ENCODE measurements at places on chromosomes 6 and 20. TPM values are rescaled to one million over a fixed set of nuclear protein-coding genes. Genes with fewer than 3 reads are reported as not detected.

The IL17A gene
- not detected for total RNA-seq

The PRND gene
- total RNA-seq: not detected

GRCh38 chr20:11808841-11809240, 108.9 kb upstream of the BTBD3 start:
- DNase-seq: no peak

The DNMT3B gene
- total RNA-seq: 2.9 TPM

- no peak for DNase-seq
These were observed 620.5 kb downstream of the DOK5 start for GRCh38 chr20:55095745-55096400.

The REM1 gene
- total RNA-seq: not detected

The CCHCR1 gene
- total RNA-seq: 16.7 TPM

- peak; percentile 53 for DNase-seq
These were observed 5.2 kb downstream of the DLGAP4 start for GRCh38 chr20:36311141-36311853.

GRCh38 chr6:15442467-15442866, 196.6 kb downstream of the JARID2 start:
- no peak for DNase-seq

- peak; percentile 85 for DNase-seq
These were observed 9.7 kb downstream of the TRMT11 start for GRCh38 chr6:125995972-125996580.

DNA sequence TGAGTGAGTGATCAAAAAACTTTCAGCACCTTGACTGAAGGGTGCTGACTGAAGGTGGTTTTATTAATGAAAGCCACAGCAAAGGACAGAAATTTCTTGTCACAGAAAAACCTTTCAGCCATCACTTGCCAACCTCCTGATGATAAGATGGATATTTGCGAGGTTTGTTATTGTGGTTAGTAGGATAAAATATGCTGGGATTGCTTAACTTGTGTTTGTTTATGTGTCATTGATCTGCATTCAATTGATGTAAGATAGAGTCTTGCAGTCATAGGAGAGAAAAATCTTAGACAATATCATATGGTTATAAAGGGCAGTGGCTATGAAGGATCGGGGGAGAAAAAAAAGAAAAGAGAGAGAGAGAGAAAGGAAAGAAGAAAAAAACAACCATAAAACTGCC, 1.2 kb downstream of the TSBP1 start:
- no peak for DNase-seq

- no peak for DNase-seq
These were observed 80.4 kb upstream of the MANEA start for GRCh38 chr6:95496769-95497426.

GRCh38 chr20:49669601-49670189, 44.0 kb downstream of the B4GALT5 start:
- DNase-seq: no peak

The PTCRA gene
- not detected for total RNA-seq

DNA sequence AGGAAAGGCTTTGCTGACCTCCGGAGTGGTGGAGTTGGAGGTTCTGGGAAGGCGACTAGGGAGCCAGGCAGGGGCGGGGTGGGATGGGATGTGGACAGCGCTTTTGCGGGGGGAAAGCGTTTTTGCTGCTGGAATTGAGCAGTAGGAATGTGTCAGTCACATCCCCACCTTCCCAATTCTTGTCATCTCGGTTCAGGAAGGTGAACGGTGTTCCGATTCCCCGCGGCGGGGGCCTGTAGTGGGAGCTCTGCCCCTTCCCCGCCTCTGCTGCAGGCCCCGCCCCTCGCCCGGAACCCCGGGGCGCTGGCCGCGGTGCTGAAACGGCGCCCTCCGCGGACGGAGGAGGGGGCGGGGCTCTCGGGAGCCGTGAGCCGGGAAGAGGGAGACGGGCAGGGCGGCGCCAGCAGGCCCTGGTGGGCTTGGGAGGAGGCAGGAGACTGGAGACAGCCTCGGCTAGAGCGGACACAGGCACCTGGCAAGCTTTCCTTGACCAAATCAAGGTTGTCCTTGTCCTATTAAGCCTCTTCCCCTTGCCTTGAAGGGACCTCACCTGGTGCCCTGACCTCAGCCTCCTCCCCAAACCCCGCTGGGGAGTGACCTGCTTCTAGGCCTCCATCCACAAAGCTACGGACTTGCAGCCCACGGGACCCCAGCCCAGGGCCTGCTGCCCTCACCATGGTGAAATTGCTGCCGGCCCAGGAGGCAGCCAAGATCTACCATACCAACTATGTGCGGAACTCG, at the start of gene LHFPL5:
LHFPL5 (plus strand) TSS at position 357 of the 741 bp plus-strand sequence; CDS start at position 676, 319 bp downstream.
- DNase-seq: no peak

- no peak for DNase-seq
These were observed 1.6 kb upstream of the OLIG3 start for GRCh38 chr6:137495703-137496336.

DNA sequence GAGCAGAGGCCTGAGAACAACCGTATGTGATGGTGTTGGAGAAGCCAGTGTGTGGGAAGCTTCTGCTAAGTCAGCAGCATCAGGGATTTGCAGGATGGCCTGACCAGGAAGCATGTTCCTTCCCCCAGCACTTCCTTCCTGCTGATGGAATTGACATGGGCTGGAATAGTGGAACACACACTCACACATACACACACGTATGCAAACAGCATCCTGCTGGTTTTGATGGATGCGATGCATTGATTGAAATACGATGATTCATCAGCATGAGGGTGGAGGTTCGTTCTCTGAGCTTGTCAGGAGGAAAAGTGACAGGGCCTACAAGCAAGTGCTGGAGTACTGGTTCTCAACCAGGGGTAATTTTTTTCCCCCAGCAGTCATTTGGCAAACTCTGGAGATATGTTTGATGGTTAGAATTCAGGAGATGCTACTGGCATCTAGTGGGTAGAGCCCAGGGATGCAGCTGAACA, 229.1 kb downstream of the NFATC2 start:
- no peak for DNase-seq

- no peak for DNase-seq
These were observed 11.6 kb upstream of the C20orf204 start for GRCh38 chr20:64024141-64024990.

- no peak for DNase-seq
These were observed 434.7 kb upstream of the SOX4 start for GRCh38 chr6:21158873-21159272.

Measured in osteocyte (in vitro differentiated cells).